ENCODE measurements at places on chromosomes 4 and X.

DNA sequence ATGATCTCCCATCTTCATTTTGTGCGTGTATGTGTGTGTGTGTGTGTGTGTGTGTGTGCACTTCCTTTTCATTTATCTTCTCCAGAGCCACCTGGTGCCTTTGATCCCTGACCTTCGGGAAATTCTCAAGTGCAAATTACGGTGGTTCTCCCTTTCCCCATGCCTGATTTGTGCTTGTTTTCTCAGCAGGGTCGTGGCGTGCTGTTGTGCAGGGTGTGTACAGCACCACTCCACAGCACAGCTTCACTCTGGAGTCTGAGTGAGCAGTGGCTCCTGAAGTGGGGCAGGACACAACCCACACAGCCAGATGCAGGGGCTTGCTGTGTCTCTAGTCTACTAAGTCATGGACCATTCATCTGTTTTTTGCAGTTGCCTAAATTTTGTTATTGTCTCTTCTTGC, 114.2 kb upstream of the TBC1D9 start:
- DNase-seq = no peak

GRCh38 chrX:123186801-123187200, 2.7 kb downstream of the GRIA3 start:
- no peak for DNase-seq

- DNase-seq = no peak
Measured at GRCh38 chrX:10233173-10233572, 76.4 kb downstream of the CLCN4 start.

GRCh38 chr4:87856816-87857215, 24.0 kb downstream of the MEPE start:
- no peak for DNase-seq

DNA sequence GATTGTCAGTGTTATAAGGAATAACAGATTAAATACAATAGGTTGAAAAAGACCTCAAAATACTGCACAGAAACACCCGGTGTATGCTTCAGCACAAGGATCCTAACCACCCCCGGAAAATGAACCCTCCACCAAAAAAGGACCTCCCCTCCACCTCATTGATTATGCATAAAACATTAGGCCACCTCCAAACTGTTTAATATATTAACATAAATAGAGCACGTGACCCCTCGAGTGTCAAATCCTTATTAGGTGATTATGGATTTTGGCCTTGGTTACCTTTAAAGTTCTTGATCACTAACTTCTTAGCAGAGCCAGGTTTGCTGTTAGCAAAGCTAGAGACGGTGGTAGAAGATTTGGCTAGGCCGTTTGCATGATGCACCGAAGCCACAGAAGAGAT, 958 bp downstream of the CUL4B start:
- no peak for DNase-seq

DNA sequence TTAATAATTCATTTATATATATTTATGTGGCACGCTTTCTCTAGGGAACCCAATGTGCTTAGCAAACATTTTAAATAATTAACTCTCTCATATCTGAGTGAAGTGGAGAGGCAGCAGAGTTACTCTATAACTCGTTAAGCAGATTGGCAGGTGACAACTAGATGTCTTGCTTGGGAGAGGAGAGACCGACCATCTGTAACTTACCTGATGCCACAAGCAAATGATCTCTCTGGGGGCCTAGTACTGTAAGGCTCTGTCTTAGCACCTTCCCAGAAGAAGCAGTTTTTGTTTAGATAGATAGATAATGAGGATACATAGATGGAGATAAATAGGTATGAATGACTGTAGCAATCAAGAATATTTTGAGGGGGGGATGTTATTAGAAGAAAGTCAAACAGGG, 11.9 kb upstream of the SEL1L3 start:
- DNase-seq = no peak
